ENCODE measurements at places on chromosomes 2 and 18.

DNA sequence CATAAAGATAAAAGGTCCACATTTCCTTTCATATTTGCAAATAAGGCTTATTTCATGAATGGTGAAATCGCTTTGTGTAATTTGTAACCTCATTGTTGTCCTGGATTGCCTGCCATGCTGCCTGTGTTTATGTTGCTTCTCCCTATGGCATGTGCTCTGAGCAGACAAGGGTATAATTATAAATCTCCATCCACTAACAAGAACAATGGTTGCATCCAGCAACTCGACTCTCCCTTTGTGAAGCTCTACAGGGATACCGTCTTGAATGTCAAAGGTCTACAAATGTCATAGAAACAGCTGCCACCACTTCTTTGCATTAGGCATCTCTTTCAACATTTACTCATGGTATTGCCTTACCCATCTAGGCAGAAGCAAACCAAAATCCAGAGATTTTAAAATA is 209.6 kb downstream of the SLC8A1 start:
- DNase-seq = no peak

GRCh38 chr2:216394881-216395280 is 17.4 kb upstream of the SMARCAL1 start:
- DNase-seq = no peak

DNA sequence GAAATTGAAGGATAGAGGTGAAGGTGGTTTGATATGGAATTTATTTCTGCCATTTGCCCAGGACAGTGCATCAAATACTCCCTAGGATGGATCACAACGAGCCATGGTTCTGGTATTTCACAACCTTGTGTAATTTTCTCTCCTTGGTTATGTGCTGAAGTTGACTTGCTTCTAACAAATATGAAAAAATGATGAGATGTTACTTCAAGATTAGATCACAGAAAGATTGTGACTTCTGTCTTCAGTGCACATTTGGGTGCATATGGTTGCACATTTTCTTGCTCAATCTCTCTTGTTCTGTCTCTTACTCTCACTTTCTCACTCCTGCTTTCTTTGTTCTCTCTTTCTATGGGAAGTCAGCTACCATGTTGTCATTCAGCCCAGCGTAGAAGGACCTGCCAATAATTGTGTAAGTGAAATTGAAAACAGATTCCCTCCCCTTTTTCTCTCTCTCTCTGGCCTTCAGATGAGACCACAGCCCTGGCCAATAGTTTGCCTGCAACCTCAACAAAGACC is 104.6 kb upstream of the RMDN2 start:
- DNase-seq = no peak

GRCh38 chr2:216335252-216335651 is 37.0 kb downstream of the MARCHF4 start:
- DNase-seq = no peak

DNA sequence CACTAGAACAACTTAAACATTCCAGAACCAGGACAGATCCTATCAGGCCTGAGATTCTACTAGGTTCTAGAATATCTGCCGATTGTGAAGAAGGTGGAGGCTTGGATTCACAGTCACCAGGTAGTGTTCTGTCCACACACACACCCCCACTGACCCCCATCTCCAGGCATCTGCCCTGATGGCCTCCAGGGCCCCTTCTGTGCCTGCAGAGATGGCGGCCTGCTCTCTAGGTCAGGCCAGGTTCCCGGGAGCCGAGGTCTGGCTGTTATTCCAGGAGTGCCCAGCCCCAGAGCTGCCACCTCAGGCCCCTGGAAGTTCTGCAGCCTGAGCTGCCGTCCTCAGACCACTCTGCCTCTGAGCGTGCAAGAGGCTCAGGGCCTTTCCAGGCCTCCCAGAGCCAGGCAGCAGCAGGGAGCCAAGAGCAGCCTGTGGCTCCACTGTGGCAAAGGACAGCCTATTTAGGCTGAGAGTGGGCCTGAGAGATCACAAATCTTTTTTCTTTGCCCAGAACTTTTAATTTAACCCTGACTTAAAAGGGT is 96.2 kb upstream of the ASAP2 start:
- DNase-seq = no peak

GRCh38 chr2:103615611-103616105 is 853.8 kb downstream of the TMEM182 start:
- no peak for DNase-seq

GRCh38 chr2:199704358-199705238 is 146.4 kb downstream of the FTCDNL1 start:
- DNase-seq = peak; percentile 6

DNA sequence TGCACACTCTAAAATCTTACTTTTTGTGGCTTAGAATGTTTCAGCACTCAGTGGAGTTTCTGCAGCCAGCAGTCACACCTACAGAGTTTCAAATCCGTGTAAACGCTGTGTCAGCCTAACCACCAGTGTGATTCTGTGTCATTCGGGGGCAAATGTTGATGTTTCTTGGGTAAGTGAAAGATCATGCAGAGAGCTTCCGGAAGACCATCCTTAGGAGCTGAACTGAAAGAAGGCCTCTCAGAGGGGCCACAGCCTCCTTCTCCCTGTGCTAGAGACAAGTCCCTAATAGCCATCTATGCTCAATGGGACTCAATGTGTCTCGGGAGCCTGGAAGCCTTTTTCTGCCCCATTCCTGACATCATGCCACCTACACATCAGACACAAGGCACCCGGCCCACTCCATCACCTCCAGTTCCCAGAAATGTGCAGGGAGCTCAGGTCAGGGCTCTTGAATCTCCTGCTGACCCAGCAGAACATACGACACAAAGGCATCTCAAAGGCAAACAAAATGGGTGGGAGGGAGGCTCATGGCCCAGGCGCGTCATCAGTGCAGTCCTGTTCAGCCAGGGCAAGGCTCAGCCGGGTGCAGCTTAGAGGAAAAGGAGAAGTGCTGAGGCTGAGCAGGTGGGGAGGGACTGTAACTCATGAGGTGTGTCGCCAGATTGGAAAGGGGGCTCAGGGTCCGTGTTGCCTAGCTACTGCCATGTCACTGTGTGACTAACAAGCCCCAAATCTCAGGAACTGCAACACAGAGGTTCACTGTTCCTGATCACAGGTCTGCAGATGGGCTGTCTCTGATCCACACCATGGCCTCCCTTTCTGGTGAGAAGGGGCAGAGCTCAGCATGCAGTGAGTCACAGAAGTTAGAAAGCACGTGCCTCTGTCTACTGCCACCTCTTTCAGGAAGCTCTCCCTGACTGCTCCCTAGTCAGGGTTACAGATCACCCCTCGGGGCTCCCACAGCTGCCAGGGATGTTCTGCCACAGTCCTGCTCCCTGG is 82.0 kb downstream of the SMAD7 start:
- DNase-seq = peak; percentile 51

DNA sequence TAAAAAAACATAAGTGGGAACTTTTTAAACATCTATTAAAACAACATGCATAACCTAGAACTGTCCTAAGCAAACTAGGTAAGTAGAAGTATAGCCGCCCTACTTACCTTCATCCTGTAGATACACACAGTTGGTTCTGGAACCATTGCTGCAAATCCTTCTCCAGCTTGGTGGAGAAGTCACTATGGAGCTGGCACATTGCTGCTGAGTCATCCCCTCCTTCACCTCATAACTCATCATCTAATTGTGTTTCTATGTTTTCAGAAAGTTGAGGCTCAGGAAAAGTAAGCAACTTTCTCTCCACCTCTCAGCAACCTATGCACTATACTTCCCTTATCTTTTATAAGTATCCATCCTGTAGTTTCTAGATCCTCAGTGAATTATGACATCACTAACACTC is 269.8 kb upstream of the MMADHC start:
- no peak for DNase-seq

- no peak for DNase-seq
Observed at GRCh38 chr2:119352357-119352756, 14.3 kb downstream of the C2orf76 start.

GRCh38 chr2:2914252-2914651 is 463.4 kb downstream of the EIPR1 start:
- DNase-seq = no peak

DNA sequence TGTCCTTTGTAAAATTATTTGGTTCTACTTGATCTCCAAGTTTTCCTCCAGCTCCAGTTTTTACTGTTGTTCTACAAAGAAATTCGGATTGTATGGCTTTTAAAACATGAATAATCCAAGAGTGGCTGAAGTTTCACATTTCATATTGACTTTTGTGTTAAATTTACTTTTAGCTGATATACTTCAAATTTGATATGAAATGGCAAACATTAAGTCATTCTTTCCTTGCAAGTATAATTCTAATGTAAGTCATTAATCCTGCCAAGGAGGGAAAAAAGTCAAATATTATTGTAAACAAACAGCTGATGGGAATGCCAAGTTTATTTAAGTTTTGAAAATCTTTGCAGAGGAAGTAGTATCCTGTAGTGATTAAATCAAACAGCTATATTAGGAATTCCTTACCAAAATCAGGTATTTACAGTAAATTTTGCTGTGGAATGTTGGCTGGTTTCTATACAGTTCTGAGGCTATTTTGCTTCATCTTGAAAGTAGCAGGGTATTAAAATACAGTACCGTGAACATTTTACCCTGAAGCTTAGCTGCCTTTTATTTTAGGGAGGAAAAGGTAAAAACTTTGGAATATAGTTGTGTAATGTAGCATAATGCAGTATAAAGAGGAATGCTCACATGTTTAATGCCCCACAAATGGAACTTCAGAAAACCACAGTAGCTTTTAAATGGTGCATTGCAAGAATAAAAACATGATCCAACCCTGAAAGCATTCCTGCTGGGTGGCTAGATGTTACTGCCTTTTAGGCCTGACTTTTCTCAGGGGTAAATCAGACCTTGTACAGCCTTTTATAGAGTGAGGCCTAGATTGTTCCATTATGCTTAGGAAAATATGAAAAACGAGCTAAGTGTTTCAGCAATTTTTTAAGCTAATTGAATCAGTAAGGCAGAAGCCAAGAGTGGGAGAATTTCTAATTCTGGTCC is 62.7 kb upstream of the NT5C1B start:
- no peak for DNase-seq

GRCh38 chr2:189024901-189025618 is 50.9 kb downstream of the COL3A1 start:
- DNase-seq = no peak

DNA sequence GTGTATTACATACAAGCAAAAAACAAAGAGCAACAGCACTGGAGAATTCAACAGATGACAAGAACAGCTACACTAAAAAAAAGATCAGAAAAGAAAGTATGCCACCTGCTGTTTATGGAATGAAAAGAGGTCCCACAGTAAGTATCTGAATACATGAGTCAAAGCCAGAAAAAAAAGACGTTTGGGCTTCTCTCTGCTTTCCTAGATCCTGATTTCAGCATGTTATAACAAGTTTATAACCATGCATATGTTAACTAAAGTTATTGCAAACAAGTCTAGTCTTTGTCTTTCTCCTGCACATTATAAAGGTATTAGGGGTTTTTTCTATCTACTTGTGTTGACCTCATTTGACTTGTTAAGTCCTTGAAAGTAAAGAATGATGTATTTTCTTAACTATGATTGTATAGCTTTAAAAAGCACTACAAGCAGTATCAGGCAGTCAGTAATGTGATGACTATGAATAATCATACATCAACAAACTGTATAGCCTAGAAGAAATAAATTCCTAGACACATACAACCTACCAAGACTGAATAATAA is 108.5 kb upstream of the COL5A2 start:
- no peak for DNase-seq

GRCh38 chr18:4276953-4277585 is 178.0 kb downstream of the DLGAP1 start:
- DNase-seq = no peak

- DNase-seq = no peak
Observed at GRCh38 chr2:127592761-127593227, 53.2 kb upstream of the GPR17 start.

DNA sequence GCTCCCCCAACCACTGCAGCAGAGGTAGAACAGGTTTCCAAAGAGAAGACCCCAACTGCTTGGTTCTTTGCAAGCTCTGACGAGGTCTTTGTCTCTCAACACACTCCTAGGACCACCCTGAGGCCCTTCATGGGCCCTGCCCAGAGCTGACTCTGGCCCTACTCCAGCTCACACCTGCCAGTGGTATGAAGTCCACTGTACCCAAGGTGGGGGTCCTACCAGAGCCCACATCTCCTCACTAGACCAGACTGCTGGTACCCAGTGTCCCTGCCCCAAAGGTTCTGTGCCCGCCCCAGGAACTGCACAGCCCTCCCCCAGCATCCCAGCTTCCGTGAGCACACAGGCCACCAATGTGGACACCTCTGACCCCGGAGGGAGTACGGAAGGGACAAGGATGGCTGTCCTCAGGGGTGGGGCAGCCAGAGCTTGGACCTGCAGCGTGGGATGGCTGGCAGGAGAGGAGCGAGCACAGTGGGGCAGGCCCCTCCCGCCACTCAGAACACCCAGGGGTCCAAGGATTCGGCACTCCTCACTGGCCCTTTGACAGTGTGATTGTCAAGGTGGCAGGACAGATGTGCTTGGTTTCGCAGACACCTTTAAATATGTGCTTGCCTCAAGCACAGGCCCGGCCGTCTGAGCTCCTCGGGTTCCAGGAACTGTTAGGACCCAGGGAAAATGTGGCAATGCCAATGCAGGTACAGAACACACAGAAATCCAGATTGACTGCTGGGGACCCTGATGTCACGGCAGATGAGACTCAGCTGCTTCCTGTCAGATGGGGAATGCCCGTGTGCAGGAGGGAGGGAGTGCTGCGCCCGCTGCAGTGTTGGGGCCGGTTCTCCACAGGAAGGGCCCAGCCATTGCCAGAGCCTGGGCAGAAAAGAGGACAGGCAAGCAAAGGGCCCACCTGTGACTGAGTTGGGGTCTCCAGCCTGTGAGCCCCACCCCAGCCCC is 51.2 kb downstream of the MTERF4 start:
- no peak for DNase-seq

- no peak for DNase-seq
Observed at GRCh38 chr2:105454801-105455485, 56.1 kb upstream of the FHL2 start.

- DNase-seq = no peak
Observed at GRCh38 chr2:241108271-241109209, 6.5 kb upstream of the MTERF4 start.

DNA sequence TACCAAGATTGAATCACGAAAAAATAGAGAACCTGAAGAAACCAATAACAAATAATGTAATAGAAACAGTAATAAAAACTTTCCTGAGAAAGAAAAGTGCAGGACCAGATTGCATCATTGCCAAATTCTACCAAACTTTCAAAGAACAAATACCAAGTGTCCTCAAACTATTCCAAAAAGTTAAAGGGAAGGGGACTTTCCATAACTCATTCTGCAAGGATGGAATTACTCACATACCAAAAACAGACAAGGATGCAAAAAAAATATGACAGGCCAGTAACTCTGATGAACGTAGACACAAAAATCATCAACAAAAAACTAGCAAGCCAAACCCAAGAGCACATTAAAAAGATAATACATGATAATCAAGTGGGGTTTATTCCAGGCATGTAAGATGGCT is 172.3 kb upstream of the SLC35G4 start:
- no peak for DNase-seq

DNA sequence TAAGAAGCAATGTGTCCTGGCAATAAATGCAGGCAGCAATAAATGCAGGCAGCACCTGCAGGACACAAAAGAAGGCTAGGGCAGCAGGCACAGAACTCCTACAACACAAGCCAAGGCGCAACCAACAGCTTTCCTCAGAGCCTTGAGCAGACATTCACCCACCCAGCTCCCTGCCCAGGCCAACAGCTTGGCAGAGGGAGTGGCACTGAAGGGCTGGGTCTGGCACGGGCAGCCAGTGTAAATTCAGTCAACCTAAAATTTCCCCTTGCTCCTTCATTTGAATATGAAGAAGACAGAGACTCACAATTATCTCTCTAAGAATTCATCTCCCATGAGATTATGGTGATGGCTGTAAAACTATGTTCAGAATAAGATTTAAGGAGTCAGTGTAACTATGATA is 35.4 kb downstream of the AAK1 start:
- no peak for DNase-seq
